IPS DF 19.7 (cell line): ENCODE measurements at places on chromosomes 3 and 15.

DNA sequence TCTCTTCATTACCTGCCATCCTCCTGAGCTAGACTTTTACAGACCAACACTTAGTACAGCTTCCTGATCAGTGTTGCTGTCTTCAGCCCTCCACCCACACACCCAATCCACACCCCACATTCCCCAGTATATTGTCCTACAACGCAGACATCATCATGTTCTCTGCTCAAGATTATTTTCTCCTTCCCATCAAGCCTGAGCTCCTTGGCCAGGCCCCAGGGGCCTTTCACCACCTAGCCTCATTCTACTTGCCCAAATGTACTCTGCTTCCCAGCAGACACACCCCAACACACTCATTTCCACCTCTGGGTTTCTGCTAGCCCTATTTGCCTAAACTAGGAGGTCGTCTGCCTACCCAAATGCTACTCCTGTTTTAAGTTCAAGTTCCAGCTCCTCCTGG, 37.0 kb downstream of the DAPK2 start:
- no peak for DNase-seq

DNA sequence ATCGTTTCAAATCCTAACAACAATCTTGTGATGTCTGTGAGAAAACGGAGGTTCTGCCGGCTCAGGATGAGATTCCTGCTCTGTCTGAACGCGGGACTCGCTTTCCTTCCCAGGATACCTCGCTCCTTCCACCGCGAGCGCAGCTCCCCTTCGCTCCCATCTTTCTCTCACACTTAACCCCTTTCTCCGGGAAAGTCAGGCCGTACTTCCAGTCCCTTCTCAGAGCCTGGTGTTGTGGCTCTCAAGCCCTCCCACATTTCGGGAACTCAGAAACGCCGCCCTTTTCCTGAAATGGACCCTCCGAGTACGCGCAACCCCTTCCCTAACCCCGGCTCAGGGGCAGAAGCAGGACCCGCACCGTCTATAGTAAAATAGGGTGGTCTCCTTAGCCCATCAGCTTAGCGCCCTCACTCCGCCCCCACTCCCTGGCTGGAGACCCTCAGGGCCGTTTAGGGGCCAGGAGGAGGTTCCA, 378 bp upstream of the FEM1B start:
- no peak for DNase-seq

- no peak for DNase-seq
Observed at GRCh38 chr3:94173673-94174434, 111.0 kb downstream of the NSUN3 start.

- no peak for DNase-seq
Observed at GRCh38 chr3:127071597-127072001, 88.7 kb downstream of the PLXNA1 start.

- no peak for DNase-seq
Observed at GRCh38 chr3:179309225-179310078, 13.4 kb upstream of the ZNF639 start.

DNA sequence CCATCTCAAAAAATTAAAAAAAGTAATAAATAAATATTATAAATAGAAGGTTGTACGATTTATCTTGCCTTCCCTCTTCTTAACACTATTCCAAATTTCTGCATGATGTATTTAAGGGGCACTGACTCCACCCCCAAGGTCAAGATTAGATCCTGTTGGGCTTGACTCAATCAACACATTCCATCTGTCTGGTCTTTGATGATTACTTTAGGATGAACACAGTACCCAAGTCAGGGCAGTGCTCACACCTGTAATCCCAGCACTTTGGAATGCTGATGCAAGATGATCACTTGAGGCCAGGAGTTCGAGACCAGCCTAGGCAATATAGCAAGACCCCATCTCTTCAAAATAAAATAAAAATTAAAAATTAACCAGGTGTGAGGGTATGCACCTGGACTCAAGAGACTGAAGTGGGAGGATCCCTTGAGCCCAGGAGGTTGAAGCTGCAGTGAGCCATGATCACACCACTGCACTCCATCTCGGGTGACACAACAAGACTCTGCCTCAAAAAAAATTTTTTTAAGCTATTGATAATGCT, 14.1 kb upstream of the ATP1B3 start:
- DNase-seq, result no peak
